Chondrocyte (in vitro differentiated cells): ENCODE measurements at places on chromosomes 16 and 17. TPM values are rescaled to one million over a fixed set of nuclear protein-coding genes. Genes with fewer than 3 reads are reported as not detected.

- no peaks in the 10 kb centered on the region for H3K27me3 ChIP-seq
- H3K36me3 ChIP-seq: no peaks in the 10 kb centered on the region
- peak overlapping the region; percentile 29 for H3K27ac ChIP-seq
- H3K4me1 ChIP-seq: peaks cover 62% of the 10 kb centered on the region
Observed at GRCh38 chr16:74568961-74569631, 37.8 kb downstream of the GLG1 start.

DNA sequence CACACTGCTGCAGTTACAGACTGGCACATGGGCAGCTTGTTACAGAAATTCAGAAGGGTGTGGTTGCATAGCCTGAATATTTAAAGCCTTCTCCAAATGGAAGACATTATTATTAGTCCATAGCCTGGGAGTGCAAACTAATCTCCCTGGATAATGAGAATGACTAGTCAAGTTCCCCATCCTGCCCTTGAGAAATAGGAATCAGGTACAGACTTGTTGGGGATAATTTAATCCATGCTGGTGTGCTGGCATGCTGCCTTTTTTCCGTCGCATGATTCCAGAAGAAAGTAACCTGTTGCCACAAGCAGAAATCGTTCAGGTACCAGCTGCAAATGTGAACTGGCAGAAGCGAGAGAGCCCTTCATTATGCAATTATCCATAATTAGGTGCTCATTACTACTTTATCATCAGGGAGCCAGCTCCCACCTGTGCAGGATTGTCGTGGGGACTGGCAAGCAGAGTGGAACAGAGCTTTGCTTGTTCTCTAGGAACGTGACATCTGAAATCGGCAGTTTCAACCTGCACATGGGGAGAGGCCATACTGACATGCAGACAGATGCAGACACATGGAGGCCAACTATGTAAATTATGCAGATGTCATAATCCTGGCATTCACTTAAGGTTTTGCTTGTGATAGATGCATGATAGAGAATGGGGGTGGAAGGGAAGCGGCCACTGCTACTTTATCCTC is 419.4 kb downstream of the PMP22 start:
- peaks cover 2% of the 10 kb centered on the region for H3K36me3 ChIP-seq
- H3K4me3 ChIP-seq: no peak overlapping the region
- H3K27me3 ChIP-seq: no peaks in the 10 kb centered on the region
- no peak for DNase-seq
- peaks cover 46% of the 10 kb centered on the region for H3K4me1 ChIP-seq
- H3K27ac ChIP-seq: peak overlapping the region; percentile 34

GRCh38 chr16:11259655-11260595 is 3.9 kb upstream of the SOCS1 start:
- no peaks in the 10 kb centered on the region for H3K36me3 ChIP-seq
- H3K4me1 ChIP-seq: peaks cover 18% of the 10 kb centered on the region
- H3K4me3 ChIP-seq: no peak overlapping the region
- H3K27ac ChIP-seq: no peak overlapping the region
- no peak for DNase-seq

- peak overlapping the region; percentile 94 for H3K27ac ChIP-seq
- no peak overlapping the region for H3K4me3 ChIP-seq
- H3K36me3 ChIP-seq: peaks cover 11% of the 10 kb centered on the region
- no peaks in the 10 kb centered on the region for H3K27me3 ChIP-seq
Observed at GRCh38 chr16:70576431-70577255, 53.0 kb downstream of the SF3B3 start.

GRCh38 chr17:48003417-48004151 is 32.7 kb downstream of the CDK5RAP3 start:
- DNase-seq: no peak
- H3K4me1 ChIP-seq: peaks cover 26% of the 10 kb centered on the region
- peak overlapping the region; percentile 89 for H3K27ac ChIP-seq
- no peaks in the 10 kb centered on the region for H3K27me3 ChIP-seq
- H3K4me3 ChIP-seq: no peak overlapping the region
- H3K36me3 ChIP-seq: no peaks in the 10 kb centered on the region

GRCh38 chr16:85868495-85868894 is 30.5 kb upstream of the IRF8 start:
- H3K27me3 ChIP-seq: peaks cover 51% of the 10 kb centered on the region
- H3K27ac ChIP-seq: no peak overlapping the region
- no peaks in the 10 kb centered on the region for H3K36me3 ChIP-seq

DNA sequence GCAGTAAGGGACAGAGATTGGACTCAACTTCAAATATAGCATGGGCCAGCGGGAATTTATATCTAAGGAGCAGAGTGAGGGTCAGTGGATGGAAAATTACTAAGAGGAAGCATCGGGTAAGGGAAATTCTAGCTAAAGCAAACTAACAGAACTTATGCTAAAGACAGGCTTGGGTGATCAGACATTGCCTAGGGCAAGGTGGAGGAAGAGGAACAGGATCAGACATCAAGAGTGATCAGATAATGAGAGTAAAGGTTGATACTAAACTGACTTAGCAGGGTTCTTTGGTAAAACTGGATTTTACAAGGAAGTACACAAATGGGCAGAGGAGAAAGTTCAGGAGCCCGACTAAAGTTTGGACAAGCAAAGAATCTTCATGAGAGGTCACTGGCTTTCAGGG is 86.3 kb upstream of the TOM1L1 start:
- H3K4me1 ChIP-seq: no peaks in the 10 kb centered on the region
- DNase-seq: no peak
- no peaks in the 10 kb centered on the region for H3K36me3 ChIP-seq
- no peak overlapping the region for H3K4me3 ChIP-seq

DNA sequence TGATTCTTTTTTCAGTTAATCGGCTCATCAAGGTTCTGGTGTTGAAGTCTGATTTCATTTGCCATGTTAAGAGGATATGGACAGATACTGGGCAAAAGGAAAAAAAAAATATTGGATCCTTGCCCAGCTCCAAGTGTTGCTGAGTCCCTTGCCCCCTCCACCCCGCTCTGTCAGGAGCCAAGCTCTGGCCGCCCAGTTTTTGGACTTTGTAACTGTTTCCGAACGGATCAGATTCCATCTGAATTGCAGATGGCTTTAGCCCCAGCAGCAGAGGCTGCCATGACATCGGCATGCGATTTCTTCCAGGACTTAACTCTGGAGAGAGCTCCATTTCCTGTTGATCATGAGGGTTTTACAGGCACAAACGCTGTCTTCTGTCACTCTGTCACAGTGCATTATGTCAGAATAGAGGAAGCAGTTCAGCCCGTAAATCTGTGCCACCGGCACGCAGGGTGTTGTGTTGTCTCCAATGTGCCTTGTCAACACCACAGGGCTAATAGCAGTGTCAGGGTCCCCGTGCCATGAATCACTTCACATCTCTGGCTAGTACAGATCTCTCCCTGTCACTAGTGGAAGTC is 615.6 kb downstream of the MAF start:
- no peak for DNase-seq
- H3K27ac ChIP-seq: no peak overlapping the region
- H3K4me3 ChIP-seq: no peak overlapping the region
- peaks cover 22% of the 10 kb centered on the region for H3K4me1 ChIP-seq
- no peaks in the 10 kb centered on the region for H3K27me3 ChIP-seq

- no peak overlapping the region for H3K4me3 ChIP-seq
- H3K4me1 ChIP-seq: peaks cover 59% of the 10 kb centered on the region
- peak overlapping the region; percentile 93 for H3K27ac ChIP-seq
- no peaks in the 10 kb centered on the region for H3K27me3 ChIP-seq
- H3K36me3 ChIP-seq: no peaks in the 10 kb centered on the region
Observed at GRCh38 chr17:45320931-45321461, 4.2 kb upstream of the MAP3K14 start.

DNA sequence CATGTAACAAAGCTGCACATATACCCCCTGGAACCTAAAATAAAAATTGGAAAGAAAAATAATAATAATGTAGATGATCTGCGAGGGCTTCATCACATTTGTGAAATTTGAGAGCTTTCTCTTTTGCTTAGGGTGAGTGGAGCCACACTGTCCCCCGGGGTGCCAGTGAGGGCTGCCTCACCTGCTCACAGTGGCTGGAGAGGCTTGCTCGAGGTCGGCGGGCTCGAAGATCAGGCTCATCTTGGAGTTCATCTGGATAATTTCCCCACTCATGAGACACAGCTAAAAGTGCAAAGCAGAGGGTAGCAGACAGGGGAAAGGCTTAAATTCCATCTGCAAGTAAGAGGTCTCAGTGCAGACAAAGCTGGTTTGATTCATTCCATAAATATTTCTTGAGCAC is 123.8 kb downstream of the DNAH3 start:
- DNase-seq: no peak
- H3K4me3 ChIP-seq: no peak overlapping the region
- H3K27ac ChIP-seq: no peak overlapping the region
- H3K4me1 ChIP-seq: peaks cover 12% of the 10 kb centered on the region
- H3K27me3 ChIP-seq: peaks cover 7% of the 10 kb centered on the region

GRCh38 chr17:67481808-67482207 is 104.7 kb downstream of the PITPNC1 start:
- H3K4me1 ChIP-seq: peaks cover 5% of the 10 kb centered on the region
- no peak overlapping the region for H3K4me3 ChIP-seq
- no peak overlapping the region for H3K27ac ChIP-seq
- no peak for DNase-seq

- H3K27me3 ChIP-seq: no peaks in the 10 kb centered on the region
- peaks cover 24% of the 10 kb centered on the region for H3K4me1 ChIP-seq
- no peak overlapping the region for H3K27ac ChIP-seq
Observed at GRCh38 chr17:67372751-67373150, 4.3 kb upstream of the PITPNC1 start.

GRCh38 chr17:11780621-11781020 is 182.4 kb downstream of the DNAH9 start:
- H3K27ac ChIP-seq: no peak overlapping the region
- no peaks in the 10 kb centered on the region for H3K36me3 ChIP-seq
- H3K4me3 ChIP-seq: no peak overlapping the region

Gene RRAD
- 0.75 to 6.5 TPM (median 4.4 TPM) in 3 replicates for total RNA-seq

Gene TERF2IP
- 60.3 to 62.8 TPM (median 61.2 TPM) in 3 replicates for total RNA-seq

Gene NTN3
- 1.5 to 2.1 TPM (median 1.8 TPM) in 3 replicates for total RNA-seq

Gene MYO15A
- 0.31 to 0.52 TPM in 2 of 3 replicates, not detected in the other for total RNA-seq

Gene NUDT16L1
- total RNA-seq: 20.4 to 27.4 TPM (median 22.9 TPM) in 3 replicates

Gene STARD3
- total RNA-seq: 39.8 to 49.6 TPM (median 42.3 TPM) in 3 replicates
